GM12891 (cell line): ENCODE measurements at places on chromosomes 1 and 21.

DNA sequence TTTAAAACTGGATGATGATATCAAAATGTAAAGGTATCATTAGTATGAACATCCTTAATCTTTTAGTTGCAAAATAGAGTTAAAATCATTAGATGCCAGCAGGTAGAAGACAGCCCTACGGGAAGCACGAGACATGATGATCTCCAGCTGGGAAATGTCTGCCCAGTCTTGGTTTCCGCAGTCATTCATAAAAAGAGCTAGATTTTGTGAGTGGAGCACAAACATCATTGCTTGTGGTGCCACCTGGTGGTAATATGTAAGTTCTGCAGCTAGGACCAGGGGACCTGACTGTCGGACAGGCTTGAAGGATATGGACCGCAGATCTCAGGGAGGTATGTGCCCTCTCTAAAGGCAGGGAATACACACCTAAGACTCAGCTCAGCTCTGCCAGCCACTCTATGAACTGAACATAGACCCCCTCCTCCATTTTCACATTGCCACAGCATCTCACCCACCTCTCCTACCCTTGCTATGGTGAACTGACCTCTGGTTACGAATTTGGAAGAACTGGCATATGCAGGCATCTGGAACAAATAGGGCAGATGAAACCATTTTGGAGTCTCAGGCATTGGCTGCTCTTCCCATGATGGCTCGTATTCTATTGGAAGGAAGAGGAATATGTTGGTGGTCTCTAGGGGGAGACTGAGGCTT, 9.2 kb downstream of the FCMR start:
- no peak for DNase-seq

- DNase-seq = no peak
Measured at GRCh38 chr1:231616667-231617066, 9.9 kb upstream of the DISC1 start.

- no peak for DNase-seq
Measured at GRCh38 chr1:109671067-109671466, 3.2 kb downstream of the GSTM2 start.

- no peak for DNase-seq
Measured at GRCh38 chr21:25501996-25502665, 105.2 kb downstream of the MRPL39 start.

- DNase-seq = no peak
Measured at GRCh38 chr1:22643381-22643780, at the start of gene C1QC. Gene C1QC, plus strand, starts transcription at chr1:22643633. Its CDS starts 391 bp downstream, at chr1:22644024.

DNA sequence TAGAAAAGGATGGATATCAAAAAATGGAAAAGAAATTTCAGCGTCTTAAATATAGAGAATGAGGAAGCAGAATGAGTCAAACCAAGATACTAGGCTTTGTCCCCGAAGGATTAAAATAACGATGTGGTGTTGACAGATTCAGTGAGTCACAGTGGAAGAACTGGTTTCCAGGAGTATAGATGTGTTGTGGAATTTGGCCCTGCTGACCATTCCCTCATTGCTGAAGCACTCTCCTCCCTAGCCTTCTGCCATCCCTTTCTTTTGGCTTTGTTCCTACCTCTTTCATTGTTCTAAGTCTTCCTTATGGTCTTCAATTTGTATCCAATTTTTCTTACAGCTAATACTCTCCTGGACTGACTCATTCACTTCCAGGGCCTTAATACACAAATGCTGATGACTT, 23.1 kb upstream of the USP25 start:
- DNase-seq = no peak

- DNase-seq = no peak
Measured at GRCh38 chr1:14181191-14181795, 417.2 kb upstream of the KAZN start.

DNA sequence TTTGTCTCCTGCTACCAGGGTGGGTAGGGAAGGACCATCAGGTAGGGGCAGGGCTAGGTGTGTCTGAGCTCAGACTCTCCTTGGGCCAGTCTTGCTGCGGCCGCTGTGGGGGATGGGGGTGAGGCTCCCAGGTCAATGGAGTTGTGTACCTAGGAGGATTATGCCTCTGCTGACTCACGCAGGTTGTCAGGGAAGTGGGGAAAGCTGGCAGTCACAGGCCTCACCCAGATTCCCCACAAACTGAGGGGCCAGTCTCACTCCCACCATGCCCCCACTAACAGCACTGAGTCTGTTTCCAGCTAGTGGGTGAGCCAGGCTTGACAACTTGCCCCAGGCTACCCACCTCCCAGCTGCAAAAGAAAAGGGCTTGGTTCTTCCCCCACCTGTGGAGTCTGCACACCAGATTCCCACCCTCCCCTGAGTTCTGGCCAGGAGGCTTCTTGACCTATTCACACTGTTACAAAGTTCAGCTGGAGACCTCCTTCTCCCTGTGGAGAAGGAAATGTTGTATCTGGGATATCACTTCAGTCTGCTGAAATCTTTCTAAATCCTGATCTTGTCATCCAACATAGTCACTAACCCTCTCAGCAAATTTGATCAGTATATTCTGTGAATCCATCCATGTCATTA, 69.2 kb upstream of the GJA8 start:
- DNase-seq = no peak

- no peak for DNase-seq
Measured at GRCh38 chr1:245411245-245412036, 256.7 kb downstream of the KIF26B start.

- no peak for DNase-seq
Measured at GRCh38 chr1:4175566-4176405, 275.7 kb upstream of the C1orf174 start.

DNA sequence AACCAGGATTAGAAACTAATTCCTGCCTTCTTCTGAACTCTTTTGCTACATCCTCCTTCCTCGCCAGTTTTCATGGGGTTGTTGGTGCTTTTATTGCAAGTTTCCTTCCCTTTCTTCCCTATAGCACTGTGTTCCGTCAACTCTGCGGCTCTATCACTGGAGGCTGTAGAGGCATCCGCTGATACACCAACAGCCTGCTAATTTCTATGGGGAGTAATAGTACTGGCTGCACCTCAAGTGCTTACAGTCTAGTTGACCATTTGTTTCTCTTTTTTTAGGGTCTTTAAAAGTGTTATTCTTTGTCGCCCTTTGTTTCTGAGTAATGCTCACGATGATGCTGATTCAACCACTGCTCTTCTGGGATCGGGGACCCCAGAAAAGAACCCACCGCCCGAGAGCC, 746 bp downstream of the MIS18A start:
- DNase-seq = no peak

- DNase-seq = no peak
Measured at GRCh38 chr1:202540014-202540413, 170.2 kb downstream of the SYT2 start.

- DNase-seq = no peak
Measured at GRCh38 chr1:228781161-228781808, 46.0 kb downstream of the RHOU start.

DNA sequence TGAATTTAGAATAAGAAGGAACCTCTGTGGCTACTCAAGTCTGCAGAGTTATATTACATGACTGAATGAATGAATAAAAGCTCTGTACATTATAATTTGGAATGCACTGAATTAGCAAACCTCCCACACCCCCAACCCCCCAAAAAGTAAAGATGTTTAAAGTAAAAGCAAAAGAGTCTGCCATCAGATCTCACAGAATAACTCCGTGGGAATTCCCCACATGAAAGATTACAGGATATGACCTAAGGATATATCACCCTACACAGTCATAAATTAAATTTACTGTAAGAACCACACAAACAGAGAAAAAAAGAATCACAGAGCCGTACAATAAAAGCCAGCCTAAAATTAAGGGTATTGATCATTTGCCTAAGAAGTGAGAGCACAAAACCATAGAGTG, 587.3 kb downstream of the PTPRC start:
- DNase-seq = no peak

DNA sequence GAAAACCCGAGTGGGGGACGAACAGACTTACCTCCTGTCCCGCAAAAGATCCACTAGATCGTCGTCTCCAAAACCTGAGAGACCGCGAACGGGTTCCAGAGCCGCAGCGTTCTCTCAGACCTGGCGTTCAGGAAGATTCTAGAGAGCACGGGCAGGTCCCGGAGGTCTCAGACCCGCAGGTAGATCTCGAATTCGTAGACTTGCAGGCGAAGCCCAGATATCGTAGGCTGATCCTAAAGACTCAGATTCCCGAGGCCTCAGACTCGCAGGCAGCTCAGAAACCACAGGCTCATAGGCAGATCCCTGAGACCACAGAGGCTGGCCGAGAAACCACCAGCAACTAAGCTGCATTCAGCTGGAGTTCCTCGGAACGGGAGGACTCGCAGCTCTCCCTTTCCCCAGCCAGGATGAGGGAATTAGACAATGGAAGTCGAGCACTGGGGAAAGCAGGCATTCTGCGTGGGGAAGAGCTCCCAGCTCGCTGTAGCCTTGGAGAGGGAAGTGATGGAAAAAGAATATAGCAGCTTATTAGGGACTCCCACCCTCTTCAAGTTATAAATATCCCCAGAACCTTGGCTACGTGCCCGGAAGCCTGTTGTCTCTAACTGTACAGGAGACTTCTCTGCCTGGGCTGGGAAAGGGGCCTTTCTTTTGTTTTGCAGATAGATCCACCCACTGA, at the start of gene ZNF436:
TSS of gene ZNF436 (minus strand) at position 502 of the 679 bp plus-strand sequence. CDS start 1,831 bp downstream, outside the sequence.
- no peak for DNase-seq

DNA sequence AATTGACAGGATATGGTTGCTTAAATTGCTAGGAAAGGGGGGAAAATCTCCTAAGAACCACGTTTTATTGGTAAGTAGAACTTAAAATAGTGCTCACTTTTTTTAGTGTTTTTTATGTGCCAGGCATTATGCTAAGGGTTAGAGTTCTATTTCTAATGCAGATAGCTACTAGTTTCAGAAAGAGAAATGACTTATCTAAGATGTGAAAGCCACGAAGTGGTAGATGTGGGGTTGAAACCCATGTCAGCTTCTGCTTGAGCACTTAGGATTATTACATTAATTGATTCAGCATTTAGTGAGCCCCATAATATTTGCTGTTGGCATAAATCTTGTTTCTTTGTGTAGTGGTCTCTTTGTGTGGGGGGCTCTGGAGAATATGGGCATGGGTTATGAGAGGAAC, 24.7 kb downstream of the CACHD1 start:
- DNase-seq = no peak

DNA sequence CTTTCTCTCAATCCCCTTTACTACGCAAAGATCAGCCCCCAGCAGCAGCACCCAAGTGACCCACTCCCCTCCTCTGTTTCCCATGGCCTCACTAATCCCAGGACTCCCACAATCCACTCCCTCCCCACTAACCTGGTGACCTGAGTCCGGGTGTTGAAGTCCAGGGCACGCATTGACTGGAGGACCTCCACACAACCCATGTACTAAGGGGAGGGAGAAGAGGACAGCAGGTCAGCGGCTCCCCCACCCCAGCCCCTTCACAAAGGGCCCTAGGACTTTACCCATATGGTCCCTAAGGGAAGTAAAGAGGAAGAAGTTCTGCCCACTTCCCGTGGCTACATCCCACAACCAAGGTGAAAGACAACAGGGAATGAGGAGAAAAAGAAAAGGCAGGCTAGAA, 1.3 kb downstream of the SHC1 start:
- no peak for DNase-seq

DNA sequence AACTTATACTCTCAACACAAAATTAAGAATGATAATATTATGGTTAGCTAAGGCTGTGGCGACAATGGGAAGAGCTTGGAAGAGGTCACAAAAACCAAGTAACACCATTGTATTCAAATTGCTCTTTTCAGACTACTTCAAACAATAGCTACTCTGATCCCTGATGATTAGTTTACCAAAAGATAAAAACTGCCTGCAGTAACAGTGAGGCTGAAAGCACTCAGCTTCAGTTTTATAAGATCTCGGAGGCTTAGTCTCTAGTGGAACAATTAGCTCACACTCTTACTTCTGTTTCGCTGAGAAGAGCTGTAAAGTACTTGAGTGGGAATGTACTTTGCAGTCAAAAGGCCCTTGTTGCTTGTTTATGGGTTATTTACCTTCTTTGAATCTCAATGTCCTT, 278.5 kb downstream of the LRRC7 start:
- DNase-seq = no peak

- DNase-seq = peak; percentile 64
Measured at GRCh38 chr21:45363921-45364467, 41.0 kb upstream of the COL18A1 start.

DNA sequence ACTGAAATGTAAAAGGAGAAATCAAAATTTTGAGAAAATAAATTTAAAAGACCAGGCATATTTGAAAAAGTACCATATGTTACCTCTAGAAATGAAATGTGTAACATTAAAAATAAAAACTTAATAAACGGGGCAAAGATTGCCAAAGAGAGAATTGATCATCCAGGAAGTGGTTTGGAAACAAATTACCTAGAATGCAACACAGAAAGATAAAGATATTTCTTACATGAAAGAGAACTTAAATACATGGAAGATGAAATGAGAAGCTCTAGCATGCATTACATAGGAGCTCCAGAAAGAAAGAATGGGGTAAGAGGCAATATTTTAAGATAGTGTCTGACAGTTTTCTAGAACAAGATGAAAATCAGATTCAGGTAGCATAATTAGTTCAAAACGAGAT, 235.9 kb upstream of the IRF2BP2 start:
- no peak for DNase-seq

- no peak for DNase-seq
Measured at GRCh38 chr21:41612674-41613532, 104.9 kb upstream of the TMPRSS2 start.

GRCh38 chr1:228415221-228415620, 1.4 kb downstream of the TRIM17 start:
- DNase-seq = no peak

GRCh38 chr21:25234857-25235801, 372.2 kb downstream of the MRPL39 start:
- no peak for DNase-seq

- DNase-seq = peak; percentile 47
Measured at GRCh38 chr1:209755926-209756614, at the start of gene TRAF3IP3. Gene TRAF3IP3, plus strand, starts transcription at chr1:209756053. Its CDS starts 3,987 bp downstream, at chr1:209760040.

GRCh38 chr1:38512789-38513188, 346.8 kb downstream of the RRAGC start:
- no peak for DNase-seq

DNA sequence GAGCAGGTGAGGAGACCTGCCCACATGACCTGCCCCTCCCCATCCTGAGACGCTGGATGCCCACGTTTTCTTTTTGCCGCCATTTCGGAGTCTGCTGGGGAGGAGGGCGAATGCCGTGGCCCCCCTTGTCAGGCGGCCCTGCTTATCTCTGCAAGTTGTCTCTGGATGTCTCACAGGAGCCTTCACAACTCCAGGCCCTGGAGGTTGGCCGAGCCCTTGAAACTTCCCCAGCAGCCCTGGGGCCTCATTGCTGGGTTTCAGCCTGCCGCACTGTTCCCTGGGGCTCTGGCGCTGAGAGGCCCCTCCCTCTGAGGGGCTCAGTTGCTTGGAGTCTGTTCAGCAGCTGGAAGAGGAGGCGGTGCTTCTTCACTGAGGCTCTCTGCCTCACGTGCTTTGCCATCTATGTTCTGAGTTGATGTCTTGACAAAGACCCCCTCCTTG, 29.8 kb upstream of the ZBTB21 start:
- no peak for DNase-seq

- DNase-seq = no peak
Measured at GRCh38 chr21:22582026-22582425, 1583.8 kb downstream of the NCAM2 start.
